ENCODE measurements at places on chromosomes 4 and X. TPM values are rescaled to one million over a fixed set of nuclear protein-coding genes. Genes with fewer than 3 reads are reported as not detected.

The MAGEA2B gene
- not detected for total RNA-seq

The SMR3B gene
- not detected for total RNA-seq

The FAM53A gene
- total RNA-seq: 2.0 TPM

The ARMCX2 gene
- 9.7 TPM for total RNA-seq

Measured in omental fat pad (tissue), 4 donors.